ENCODE measurements at places on chromosomes 12 and 14.

DNA sequence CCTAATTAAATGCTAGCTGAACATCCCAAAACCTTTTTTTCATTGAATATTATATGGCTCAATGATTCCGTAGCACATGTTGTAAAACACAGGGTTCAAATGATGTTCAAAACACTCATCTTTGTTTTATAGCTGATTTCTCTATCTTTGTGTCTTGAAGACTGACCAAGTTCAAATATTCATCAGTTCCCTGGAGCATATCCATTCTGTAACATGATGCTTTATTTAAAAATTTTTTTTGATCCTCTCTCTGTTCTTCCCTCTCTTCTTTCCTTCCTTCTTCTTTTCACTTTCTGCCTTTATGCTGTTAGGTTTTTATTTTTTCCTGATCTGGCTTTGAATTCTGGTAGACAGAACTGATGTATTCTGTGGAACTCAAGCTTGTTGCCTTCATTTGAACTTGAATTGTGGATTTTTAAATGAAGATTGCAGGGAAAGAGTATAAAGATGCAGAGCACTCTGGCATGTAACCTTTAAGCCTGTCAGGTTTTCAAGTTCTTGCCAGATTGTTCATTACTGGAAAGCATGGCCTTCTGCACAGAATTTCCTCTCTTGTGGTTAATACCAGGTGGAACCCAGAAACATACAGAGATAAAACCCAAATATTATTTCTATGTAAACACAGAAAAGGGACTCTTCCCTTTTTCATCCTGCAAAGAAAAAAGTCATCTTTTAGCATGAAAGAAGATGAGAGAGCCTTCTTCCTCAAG, 39.5 kb downstream of the PROX2 start:
- no peak for DNase-seq

DNA sequence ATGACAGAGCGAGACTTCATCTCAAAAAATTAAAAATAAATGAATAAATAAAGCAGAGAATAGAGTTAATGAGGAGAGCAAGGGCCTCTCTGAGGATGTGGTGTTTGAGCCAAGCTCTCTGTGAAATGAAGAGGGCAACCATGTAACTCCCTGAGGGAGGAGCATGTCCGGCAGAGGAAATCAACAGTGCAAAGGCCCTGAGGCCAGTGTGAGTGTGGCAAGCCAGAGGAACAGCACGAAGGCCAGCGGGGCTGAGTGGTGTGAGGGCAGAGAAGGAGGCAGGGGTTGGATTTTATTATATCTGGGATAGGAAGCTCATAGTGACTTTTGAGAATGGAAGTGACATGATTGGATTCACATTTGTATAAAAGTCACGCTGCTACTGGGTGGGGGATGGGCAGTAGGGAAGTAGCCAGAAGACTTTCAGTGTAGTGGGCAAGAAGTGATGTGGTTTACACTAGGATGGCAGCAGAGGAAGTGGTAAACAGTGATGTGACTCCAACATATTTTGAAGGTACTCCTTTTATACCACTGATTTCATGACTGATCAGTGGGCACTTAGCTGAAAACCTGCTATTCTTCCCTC, 10.3 kb upstream of the LRP1-AS start:
- DNase-seq = no peak

DNA sequence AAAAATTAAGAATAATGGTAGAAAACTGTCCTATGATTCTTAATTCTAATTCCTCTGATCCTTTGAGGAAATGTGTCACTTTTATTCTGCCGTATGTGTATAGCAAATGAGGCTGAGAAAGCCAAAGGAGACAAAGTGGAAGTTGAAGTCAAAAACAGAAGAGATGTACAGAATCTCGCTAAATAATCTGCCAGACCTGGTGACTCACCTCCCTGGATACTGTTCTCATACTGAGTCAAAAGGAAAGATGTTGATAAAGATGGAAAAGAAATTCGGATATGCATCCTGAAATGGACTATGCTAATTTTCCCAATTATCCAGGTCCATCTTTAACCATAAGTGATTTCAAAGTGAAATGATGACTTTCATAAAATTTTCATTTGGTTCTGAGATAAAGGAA, 92.5 kb downstream of the DUSP6 start:
- no peak for DNase-seq

GRCh38 chr12:1504304-1504894, 90.0 kb downstream of the FBXL14 start:
- DNase-seq = no peak

- DNase-seq = no peak
Measured at GRCh38 chr12:122423258-122424165, 1.0 kb upstream of the CLIP1 start.

DNA sequence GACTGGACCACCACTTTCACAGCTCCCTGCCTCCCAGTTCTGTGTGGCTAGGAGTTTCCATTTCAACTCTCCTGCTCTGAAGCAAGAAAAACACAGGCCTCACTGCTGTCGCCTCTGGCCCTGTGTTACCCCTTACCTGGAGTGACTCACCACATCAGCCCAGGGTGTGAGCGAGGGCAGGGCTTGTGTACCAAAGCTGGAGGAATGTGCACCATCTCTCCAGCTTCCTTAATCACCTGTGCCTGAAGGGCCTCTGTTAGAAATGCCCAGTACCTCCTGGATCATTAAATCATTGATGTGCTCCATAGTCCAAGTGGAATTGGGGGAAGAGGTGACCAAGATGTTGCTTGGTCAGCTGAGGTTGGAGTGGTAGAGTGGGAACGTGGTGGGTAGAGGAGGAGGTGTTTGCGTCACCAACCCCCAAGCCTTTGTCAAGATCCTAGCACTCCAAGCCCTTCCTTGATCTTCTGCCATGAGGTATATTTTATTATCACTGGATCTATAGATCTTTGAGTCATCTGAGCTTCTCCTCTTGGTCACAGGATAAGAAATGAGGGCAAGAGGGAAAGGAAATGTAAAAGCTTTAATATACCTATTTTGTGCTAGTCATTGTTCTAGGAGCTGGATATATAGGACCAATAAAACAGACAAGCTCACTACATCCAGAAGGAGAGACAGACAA, 51.3 kb downstream of the SSPN start:
- DNase-seq = no peak

DNA sequence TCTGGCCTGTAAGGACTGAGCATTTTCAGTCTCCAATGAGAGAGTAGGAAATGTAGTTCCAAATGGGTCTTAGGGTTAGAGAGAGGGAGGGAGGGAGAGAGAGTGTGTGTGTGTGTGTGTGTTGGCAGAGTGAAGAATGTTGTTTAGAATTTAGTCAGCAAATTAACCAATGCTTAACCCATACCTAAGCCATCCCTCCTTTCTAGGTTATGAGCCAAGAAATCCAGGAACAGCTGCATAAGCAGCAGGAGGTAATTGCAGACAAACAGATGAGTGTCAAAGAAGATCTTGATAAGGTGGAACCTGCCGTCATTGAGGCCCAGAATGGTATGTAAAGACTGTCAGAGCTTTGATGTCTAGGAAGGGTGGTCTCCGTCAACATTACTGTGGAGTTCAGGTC, 56.9 kb downstream of the HSP90AA1 start:
- DNase-seq = no peak

DNA sequence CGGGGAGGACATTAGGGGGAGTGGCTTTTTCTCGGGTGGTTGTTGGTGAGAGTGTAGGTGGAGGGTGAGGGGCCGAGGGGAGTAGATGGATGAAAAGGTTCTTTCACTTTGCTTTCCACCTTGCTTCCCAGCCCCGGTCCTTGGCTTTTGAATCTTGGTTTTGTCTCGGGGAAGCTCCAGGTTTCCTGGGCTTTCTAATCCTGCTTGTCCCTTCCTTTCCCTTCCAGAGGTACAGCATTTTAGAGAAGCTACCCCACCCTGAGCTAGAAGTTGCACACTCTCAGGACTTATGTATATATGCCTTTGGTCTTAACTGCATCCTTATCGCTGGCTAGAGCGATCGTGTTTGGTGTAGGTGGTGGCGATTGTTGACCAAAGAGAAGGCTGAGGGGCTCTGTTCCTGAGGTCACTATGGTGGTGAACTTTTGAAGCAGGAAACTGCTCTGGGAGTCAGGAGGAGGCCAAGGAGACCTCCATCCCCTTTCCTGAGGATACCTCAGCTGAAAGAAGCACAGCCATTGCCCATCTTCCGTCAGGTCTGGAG, 862 bp downstream of the PIP4K2C start:
- no peak for DNase-seq

- no peak for DNase-seq
Measured at GRCh38 chr12:96053476-96054243, 18.3 kb upstream of the LTA4H start.

DNA sequence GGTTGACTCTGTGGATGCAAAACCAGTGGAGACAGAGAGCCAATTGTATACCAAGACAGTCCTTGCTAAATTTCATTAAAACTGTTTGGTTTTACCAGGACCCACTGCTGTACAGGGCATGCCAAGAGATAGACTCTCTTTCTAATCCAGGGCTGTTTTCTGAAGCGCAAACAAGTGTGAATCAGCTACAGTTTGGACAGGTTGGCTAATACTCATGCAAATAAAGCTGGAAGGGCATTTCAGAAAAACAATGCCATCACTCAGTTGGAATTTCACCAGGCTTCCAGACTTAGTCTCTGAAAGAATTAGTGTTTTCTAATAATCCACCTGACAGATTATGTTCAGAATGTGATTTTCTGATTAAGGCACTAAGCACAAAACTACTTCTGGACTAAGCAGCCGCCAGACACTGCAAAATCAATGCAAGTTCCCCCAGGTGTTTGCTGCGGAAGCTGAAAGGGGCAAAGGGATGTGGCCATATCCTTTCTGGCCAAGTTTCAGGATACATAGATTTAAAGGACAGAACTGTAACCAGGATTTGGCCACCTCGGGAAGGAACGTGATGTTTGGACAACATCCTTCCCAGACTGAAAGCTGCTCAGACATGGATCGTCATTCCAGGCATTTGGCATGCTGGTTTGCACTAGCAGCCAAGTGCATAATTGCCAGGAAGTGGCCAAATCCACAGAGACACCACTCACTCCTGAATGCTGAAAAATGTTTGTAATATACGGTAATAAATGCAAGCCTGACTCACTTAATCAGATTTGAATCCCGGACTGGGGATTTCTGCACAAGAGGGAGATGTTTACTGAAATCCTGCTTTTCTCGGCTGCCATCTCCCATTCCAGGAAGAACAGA, 32.0 kb upstream of the CDKN3 start:
- DNase-seq = no peak

DNA sequence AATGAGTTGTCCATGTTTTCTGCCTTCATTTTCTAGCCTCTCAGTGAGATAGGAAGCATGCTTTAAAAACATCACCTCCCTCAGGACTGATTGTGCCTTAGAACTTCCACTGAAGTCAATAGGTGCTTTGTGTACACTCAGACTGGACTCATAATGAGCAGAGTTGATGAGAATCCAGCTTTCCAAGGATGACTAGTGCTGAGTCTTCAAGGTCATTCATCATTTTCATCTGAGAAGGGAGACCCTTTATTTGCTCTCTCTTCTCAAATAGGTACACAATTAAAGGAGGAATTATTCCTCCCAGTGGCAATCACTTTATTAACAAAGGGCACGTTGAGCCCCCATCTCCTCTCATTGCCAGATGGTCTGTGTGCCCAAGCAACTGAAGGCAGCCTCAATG, 210.9 kb upstream of the PRKD1 start:
- DNase-seq = no peak

DNA sequence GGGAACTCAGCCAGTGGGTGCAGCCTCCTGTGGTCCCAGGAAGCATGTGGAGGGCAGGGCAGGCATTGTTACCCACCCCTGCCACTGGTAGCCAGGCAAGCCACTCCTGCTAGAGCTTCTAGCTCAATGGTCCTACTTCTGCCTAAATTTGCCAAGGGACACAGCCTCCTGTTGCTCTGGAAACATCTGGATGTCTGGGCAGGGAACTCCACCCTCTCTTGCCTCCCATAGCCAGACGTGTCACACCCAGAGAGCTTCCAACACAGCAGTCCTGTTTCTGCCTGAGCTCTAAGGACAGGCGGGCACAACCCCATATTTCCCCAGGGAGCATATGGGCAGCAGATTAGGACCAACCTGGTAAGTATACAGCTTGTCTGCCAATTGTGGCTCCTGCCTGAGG, 350.2 kb downstream of the GLT1D1 start:
- DNase-seq = no peak

- no peak for DNase-seq
Measured at GRCh38 chr14:86035882-86036281, 505.9 kb downstream of the FLRT2 start.

- no peak for DNase-seq
Measured at GRCh38 chr14:98130691-98131090, 1141.3 kb downstream of the BCL11B start.

- DNase-seq = no peak
Measured at GRCh38 chr12:119088685-119089379, 89.9 kb upstream of the HSPB8 start.

GRCh38 chr12:74899031-74899829, 310.4 kb downstream of the KCNC2 start:
- DNase-seq = no peak

DNA sequence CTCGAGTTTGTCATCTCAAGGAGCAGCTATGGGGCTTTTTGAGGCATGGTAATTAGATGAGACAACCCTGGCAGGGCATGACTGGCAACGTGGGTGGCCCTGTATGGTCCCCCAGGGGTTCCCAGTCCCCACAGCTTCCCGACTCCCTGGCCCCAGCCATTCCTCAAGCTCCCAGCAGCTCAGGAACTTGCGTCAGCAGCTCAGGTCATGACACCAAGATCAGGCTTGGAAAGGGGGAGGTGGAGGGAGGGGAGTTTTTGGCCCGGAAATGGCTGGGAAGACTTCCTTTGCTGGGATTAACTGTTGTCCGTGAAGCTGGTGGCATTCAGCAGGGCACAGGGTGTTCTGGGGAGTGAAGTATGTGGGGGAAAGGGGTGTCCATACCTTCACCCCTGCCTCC, 10.4 kb upstream of the NRIP2 start:
- DNase-seq = no peak

- DNase-seq = no peak
Measured at GRCh38 chr12:15546102-15546701, 223.9 kb downstream of the PTPRO start.

DNA sequence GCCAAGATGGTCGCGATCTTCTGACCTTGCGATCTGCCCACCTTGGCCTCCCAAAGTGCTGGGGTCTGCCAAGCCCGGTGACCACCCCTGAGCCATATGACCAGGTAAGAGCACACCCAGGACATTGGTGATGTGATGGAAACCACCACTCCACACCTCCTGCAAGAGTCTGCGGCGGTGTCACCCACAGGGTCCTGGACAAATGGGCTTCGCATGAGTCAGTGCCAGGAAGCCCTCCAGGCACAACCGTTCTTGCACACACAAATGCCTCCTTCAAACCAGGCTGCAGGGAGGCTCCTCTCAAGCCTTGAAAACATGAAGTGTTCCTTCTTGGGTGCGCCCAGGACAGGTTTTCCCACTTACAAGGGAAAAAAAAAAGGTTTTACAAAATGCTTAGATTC, 16.6 kb downstream of the PITPNM2 start:
- no peak for DNase-seq
